ENCODE measurements at places on chromosomes 7 and 10. TPM values are rescaled to one million over a fixed set of nuclear protein-coding genes. Genes with fewer than 3 reads are reported as not detected.

- peak; percentile 74 for DNase-seq
Measured at GRCh38 chr7:437329-438251, 82.1 kb downstream of the PDGFA start.

- no peak for DNase-seq
Measured at GRCh38 chr10:119444866-119445265, 97.7 kb downstream of the RGS10 start.

- no peak for DNase-seq
Measured at GRCh38 chr7:31874631-31875386, 187.8 kb downstream of the PPP1R17 start.

- peak; percentile 47 for DNase-seq
Measured at GRCh38 chr7:44262031-44262430, 61.3 kb downstream of the YKT6 start.

DNA sequence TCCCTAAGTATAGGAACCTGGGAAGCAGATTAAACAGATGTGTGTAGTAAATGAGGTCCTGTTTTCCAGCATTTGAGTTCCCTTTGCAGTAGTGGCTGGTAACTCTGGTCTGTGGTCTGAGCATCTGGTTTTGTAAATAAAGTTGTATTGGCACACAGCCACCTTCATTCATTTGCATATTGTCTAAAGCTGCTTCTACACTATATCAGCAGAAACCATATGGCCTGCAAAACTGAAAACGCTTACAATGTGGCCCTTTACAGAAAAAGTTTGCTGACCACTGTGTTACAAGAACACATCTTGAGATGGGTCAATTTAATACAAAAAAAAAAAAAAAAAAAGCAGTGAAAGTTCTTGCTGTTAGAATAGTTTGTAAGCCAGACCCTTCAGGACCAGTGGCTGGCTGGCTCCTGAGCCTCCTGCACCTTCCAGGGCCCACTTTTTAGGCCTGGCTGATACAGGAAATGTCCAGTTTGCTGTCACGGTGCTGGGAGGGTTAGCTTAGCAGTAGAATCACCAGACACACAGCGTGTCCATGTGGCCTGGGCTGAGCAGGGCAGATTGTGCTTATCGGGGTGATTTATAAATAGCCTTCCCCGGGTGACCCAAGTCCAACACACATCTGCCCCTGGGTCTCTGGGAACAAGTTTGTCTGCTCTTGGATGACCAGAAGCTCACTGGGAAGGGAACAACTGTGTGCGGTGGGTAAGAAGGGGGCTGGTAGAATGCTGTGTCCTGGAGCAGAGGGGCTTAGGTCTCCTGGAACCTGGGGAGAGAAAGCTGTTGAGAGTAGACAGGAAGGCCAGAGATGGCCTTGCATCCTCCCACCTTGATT lies 1.4 kb downstream of the C10orf71 start:
- no peak for DNase-seq

DNA sequence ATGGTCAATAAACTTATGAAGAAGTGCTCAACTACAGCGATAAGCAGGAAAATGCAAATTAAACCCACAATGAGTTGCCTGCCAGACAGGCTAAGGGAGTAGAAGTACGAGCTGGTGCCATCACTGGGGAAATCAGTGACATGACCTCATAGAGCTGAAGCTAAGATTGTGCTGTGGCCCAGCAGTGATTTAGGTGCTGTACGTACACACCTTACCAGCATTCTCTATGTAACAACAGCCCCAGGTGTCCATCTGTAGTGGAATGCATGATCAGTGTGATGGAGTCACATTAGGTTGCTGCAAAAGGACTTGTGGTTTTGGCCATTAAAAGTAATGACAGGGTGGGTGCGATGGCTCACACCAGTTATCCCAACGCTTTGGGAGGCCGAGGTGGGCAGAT lies 5.7 kb upstream of the TECPR1 start:
- no peak for DNase-seq

GRCh38 chr10:33655921-33656320 lies 321.5 kb upstream of the NRP1 start:
- no peak for DNase-seq

CADPS2 gene
- total RNA-seq = 50.8 TPM

DNA sequence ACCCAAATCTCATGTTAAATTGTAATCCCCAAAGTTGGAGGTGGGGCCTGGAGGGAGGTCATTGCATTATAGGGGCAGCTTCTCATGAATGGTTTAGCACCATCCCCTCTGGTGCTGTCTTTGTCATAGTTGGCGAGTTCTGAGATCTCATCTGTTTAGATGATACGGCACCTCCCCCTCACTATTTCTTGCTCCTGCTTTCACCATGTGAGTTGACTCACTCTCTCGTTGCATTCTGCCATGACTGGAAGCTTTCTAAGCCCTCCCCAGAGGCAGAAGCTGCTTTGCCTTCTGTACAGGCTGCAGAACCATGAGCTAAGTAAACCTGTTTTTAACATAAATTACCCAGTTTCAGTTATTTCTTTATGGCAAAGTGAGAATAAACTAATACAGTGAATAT lies 18.9 kb upstream of the ZNF138 start:
- DNase-seq = no peak

ACTR3C gene
- 21.5 TPM for total RNA-seq

DNA sequence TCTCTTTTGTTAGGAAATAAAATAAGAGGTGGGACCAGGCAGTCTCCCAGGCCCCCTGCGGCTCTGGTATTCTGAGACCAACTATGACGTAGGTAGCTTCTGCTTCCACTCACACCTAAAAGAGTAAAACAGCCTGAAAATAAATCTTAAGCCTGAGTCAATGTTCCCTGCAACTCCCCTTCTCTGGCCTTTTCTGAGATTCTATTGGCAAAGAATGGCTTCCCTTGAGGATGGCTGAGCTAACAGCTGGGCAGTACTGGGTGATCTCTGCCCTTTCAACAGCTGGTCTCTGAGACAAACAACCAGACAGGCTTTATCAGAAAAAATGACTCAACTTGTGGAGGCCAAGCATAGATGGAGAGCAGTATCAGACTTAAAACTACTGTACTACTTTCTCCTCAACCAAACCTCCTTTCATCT lies 58.7 kb downstream of the CREB3L2 start:
- no peak for DNase-seq

FGF8 gene
- 0.44 TPM for total RNA-seq

Measured in upper lobe of left lung (tissue), 6 donors.